ENCODE measurements at places on chromosomes 3 and 15.
A peak's percentile ranks its signal among the peaks of the same experiment; 100 is the strongest.

- no peak for DNase-seq
Observed at GRCh38 chr3:125605756-125606155, 10.5 kb upstream of the OSBPL11 start.

DNA sequence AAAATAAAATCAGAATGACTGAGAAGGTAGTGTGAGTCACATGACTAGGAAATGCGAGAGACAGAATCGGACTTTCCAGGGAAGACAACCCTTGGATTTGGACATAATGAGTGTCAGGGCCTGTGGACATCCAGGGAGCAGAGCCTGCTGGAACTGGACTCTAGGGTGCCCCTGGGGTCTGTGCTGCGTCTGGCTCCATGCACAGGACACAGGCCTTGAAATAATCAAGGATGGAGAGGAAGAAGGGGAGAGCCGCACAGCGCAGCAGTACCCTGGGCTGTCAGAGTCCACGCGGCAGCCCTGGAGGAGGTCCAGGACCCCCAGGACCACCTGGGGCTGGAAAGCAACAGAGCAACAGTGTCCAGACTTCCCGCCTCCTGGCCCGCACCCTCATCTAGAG, 173.7 kb downstream of the PDE8A start:
- no peak for DNase-seq

DNA sequence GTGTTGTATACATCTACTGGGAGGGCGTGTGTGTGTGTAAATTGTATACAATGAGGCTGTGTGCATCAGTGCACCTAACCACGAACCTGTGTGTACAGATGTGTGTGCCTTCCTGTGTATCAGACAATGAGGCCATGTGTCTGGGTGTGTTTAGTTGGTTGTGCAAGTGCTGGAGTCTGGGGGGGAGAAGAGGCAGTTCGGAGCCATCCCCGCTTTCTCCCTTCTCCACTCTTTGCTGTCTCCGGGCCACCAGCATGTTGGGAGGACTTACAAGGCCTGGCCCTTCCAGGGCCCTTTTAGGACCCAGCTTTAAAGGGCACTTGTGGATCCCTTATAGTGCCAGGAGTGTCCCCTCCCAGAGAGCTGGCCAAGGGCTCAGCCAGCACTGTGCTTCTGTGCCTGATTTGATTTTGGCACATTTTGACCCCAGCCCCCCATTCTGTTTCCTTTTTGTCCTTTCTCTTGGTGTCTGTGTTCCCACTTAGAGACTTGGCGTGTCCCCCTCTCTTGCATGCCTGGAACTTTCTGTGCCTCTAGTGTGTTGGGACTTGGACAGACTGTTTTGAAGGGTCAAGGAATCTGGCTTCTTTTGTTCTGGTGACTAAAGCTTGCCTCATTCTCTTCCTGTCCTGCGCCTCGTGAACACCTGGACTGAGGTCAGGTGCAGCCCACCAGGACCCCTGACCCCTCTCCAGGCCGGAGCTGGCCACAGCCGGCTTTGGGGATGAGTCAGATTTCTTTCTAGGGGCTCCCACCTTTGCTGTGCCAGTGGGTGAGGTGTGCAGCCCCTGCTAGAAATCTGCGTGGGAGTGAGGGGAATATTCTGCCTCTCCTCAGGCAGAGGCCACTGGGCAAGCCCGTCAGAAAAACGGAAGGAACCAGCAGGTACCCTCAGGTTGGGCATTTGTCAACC, 1.5 kb downstream of the CTDSPL start:
- DNase-seq = no peak

GRCh38 chr3:30962084-30962483, 67.6 kb upstream of the GADL1 start:
- DNase-seq = no peak

GRCh38 chr15:53837263-53837662, 77.8 kb upstream of the WDR72 start:
- no peak for DNase-seq

DNA sequence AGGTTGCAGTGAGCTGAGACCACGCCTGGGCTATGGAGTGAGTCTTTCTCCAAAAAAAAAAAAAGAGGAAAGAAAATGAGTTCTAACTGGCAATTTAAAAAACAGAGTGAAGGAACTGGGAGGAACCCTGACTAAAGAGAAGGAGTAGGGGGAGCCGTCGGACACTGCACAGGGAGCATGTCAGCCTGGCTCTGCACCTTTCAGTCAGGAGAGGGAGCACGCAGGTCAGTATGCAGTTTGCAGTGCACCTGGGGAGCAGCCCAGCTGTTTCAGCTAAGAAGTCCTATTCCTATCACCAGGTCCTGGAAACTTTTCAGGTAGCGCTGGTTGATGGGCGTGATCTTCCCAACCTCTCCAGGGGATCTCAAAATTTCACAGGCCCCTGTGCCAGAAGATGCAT, 14.9 kb upstream of the ZXDC start:
- DNase-seq = no peak

- no peak for DNase-seq
Observed at GRCh38 chr3:102237838-102238237, 197.0 kb upstream of the ZPLD1 start.

DNA sequence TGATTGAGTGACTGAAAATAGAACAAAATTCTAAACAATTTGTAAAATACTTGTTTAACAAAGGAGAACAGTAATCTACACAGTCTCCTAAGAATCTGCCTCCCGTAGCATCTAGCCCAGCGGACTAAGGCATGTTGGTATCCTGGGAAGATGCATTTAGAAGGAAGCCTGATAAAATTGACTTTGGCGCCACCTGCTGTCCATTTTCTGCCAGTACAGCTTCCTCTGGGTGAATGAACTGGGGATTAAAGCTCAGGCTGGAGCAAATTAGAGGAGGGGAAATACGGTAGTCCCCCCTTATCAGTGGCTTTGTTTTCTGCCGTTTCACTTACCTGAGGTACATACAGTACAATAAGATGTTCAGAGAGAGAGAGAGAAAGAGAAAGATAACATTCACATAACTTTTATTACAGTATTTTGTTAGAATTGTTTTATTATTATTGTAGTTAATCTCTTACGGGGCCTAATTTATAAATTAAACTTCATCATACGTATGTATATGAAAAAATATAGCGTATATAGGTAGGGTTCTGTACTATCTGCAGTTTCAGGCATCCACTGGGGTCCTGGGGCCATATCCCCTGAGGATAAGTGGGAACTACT, 191.6 kb downstream of the GAP43 start:
- DNase-seq = peak; percentile 20

DNA sequence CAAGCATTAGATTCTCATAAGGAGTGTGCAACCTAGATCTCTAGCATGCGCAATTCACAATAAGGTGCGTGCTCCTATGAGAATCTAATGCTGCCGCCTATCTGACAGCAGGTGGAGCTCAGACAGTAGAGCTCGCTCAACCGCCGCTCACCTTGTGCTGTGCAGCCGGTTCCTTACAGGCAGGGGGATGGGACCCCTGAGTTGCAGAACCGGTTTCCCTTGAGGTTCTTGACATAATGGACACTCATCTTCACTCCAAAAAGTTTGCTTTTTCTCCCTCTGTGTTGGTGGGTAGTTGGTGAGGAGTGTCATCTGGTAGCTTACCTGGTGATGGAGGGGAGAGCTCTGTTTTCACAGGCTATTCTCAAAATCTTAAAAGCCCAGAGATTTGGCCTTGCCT, 324.0 kb upstream of the TBL1XR1 start:
- no peak for DNase-seq

- DNase-seq = no peak
Observed at GRCh38 chr3:27239951-27240350, 129.2 kb downstream of the NEK10 start.

DNA sequence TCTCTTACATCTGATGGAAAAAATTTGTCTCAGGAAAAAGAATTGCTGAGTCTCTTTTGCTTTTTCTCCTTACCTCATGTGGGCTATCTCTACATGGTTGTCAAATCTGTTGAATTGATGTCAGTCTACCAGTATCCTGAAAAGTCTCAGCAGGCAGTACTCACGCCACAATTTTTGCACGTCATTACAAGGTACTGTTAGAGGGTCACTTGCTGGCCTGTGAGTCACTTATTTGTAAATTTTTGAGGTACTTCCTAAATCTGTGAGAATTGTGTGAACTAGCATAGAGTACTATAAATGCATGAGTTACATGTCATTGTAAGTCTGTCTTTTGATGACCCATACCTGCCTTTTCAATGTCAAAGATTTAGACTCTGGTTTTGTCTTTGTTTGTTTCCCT, 15.9 kb downstream of the HPS3 start:
- DNase-seq = no peak

- DNase-seq = no peak
Observed at GRCh38 chr15:22786868-22787698, 639 bp downstream of the NIPA1 start.

GRCh38 chr3:114319453-114319852, 25.6 kb downstream of the TIGIT start:
- DNase-seq = no peak

GRCh38 chr15:68930268-68931022, at the start of gene SPESP1:
Gene SPESP1, plus strand, starts transcription at chr15:68930525. Its CDS starts 129 bp downstream, at chr15:68930654.
- DNase-seq = no peak

DNA sequence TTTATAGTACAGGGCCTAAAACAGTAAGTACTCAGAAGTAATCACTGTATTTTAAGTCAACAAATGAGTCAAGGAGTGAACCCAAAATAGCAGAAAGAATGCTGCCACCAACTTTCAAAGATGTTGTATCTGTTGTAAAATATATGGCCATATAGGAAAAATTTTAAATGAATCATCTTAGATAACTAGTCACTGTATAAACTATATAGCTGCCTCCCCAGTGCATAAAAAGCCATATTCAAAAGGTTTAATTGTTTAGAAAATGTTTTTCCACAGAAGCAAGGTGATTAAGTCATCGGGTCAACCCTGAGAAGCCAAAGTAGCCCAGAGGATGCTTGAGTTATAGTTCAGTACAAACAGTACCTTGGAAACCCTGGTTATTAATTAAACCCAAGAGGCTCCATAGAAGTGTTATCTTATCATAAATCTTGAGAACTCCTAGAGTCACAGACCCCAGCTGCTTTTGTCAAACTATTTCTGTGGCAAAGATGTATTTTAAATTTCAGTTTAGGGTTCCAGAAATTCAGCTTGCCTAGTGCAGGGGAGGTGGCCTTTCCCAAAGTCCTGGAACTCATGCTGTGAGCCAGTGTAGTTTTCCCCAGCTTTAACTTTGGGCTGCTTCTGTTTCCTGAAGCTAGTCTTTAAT, 39.2 kb downstream of the MBNL1 start:
- DNase-seq = no peak

GRCh38 chr3:197352382-197352781, 54.0 kb upstream of the DLG1 start:
- DNase-seq = no peak

DNA sequence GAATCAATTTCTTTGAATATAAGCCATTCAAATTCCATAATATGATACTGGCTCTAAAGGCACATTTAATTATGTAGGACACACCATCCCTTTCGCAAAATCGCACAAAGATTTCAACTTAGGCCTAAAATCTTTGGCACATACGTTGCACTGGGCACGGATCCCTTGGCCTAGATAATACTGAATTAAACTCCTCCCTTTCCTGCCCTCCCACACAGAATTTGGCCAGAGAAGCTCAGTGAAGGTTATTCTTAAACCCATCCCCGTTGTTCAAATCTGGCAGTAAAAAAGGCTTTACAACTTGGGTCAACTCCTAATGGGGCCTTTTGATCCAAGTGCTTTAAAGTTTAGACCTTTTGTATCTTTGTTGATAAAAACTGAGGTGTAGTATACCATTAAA, 247.2 kb downstream of the PTPRG start:
- no peak for DNase-seq

DNA sequence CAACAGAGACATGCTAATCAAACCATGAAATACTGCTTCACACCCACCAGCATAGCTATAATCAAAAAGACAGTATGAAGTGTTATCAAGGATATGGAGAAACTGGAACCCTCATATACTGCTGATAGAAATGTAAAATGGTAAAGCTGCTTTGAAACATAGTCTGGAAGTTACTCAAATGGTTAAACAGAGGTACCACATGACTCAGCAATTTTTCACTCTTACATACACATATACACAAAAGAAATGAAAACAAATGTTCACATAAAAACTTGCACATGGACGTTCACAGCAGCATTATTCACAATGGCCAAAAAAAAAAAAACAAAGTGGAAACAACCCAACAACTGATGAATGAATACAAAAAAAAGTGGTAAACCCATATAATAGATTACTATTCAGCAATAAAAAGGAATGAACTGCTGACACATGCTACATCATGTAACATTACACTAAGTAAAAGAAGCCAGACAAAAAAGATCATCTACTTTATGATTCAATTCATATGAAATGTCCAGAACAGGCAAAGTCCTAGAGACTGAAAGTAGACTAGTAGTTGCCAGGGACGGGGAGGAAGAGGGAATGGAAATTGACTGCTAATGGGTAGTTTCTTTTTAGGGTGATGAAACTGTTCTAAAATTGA, 23.2 kb downstream of the ZNF148 start:
- no peak for DNase-seq

DNA sequence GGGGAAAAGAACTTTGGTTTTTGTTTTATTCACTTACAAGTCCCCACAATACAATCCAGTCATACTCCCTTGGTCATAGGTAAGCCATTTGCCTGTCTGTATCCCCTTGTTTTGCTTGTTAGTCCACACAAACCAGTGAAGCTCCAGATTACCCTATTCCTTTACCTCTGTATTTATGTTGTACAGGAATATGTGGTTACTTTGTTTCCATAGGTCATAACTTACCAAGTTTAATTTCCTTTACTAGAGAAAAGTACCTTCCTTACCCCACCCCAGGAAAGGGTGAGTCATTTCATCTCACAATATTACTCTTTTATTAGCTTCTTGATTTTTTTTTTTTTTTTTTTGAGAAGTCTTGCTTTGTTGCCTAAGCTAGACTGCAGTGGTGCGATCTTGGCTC, 113.4 kb upstream of the LRRFIP2 start:
- no peak for DNase-seq

DNA sequence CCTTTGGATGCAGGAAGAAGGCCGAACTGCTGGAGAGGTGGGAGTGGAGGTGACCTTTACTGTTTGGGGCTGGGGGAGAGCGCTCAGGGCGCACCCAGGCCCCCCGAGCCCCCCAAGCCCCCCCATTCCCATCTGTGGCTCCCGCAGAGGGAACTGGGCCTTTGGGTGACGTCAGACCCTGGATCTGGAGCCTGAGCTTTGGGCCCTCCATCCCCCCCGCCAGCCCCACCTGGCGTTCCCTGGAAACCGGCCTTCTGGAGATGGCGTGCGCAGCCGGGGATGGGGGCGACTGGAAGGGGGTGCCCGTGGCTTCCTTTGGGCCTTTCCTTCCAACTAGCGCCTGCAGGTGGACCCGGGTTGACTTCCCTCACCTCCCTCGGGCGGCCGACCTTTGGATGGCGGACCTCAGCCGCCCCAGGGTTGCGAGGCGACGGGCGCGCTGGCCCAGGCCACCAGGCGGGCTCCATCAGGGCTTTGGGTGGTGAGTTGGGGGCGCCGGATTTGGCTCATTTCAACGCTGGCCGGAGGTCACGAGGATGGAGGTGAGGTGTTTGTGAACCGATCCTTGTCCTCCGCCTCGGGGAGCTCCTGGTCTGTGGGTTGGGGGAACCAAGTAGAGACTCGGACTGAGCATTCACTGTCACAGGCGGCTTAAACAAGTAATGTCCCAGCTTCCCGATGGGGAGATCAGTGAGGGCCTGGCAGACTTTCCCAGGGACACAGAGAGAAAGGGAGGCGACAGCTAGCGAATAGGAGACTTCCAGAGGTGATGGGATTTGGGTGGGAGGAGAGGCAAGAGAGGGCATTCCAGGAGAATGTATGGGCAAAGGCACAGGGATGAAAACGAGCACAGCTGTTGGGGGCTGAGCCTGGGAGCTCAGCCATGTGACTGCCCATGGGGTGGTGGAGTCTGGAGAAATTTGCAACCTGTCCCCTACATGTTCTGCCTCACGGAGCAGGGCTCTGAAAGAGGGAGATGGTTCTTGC, 709 bp downstream of the SCAMP5 start:
- DNase-seq = no peak

All from AML-193 (cell line).